ENCODE measurements at places on chromosomes 4 and X.

- no peak for DNase-seq
Measured at GRCh38 chr4:175776217-175776616, 35.8 kb downstream of the GPM6A start.

GRCh38 chr4:7027913-7028312 is 15.3 kb upstream of the TADA2B start:
- no peak for DNase-seq

GRCh38 chrX:20352504-20352903 is 85.8 kb upstream of the RPS6KA3 start:
- DNase-seq, result no peak

GRCh38 chr4:183403961-183404360 is 40.5 kb upstream of the CDKN2AIP start:
- DNase-seq, result no peak

- no peak for DNase-seq
Measured at GRCh38 chr4:175252642-175253041, 334.5 kb downstream of the ADAM29 start.

GRCh38 chr4:83054928-83055327 is 19.9 kb downstream of the COPS4 start:
- no peak for DNase-seq

GRCh38 chr4:3291969-3292570 is 751 bp upstream of the RGS12 start:
- DNase-seq, result no peak

DNA sequence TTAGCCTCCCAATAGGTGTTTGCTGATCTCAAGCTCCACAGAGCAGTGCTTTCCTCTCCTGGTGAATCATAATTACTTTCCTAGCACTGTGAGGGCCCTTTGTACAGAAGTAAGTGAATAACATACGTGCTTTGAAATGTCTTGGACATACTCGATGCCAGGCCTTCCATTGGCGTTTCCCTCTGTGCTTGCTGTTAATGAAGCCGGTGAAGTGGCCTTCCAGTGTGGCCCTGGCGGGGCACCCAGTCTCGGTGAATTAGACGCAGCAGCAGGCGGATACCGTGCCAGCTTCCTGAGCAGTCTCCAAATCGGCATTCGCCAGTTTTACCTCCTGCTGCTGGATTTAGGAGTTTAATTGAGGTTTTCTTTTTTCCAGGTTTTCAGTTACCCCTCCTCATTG is 132.3 kb downstream of the HMX1 start:
- DNase-seq, result no peak

GRCh38 chr4:23818097-23818885 is 71.6 kb downstream of the PPARGC1A start:
- DNase-seq, result no peak

- DNase-seq, result no peak
Measured at GRCh38 chr4:137700751-137701150, 168.5 kb upstream of the PCDH18 start.

DNA sequence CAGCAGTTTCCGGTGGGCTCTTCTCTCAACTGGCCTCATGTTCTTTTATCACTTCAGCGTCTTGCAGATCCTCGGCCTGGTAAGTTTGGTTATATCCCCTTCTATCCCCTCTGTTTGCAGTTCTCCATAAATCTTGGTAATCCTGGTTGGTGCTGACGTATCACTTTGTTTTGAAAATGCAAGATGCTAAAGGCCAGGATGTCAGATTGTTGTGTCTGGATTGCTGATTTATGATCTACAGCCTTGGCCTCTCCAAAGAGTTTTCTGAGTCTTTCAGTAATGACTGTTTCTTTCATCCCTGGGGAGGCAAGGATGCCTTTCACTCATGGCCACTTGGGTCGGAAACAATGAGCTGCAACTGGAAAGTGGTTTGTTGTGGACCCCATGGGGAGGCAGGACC is 146.4 kb downstream of the AMMECR1 start:
- DNase-seq, result no peak

DNA sequence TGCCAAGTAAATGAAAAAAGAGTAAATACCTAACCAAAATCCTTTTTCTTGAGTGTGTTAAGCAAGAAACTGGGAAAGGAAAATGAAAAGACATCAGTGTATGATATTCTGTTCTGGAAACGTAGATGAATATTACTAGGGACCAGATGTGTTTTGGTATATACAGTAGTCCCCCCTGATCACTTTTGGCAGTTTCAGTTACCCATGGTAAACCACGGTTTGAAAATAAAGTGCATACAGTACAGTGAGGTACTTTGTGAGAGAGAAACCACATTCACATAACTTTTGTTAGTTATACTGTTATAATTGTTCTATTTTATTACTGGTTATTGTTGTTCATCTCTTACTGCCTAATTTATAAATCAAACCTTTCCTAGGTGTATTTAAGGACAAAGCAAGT is 250.9 kb downstream of the TENM3 start:
- DNase-seq, result no peak

DNA sequence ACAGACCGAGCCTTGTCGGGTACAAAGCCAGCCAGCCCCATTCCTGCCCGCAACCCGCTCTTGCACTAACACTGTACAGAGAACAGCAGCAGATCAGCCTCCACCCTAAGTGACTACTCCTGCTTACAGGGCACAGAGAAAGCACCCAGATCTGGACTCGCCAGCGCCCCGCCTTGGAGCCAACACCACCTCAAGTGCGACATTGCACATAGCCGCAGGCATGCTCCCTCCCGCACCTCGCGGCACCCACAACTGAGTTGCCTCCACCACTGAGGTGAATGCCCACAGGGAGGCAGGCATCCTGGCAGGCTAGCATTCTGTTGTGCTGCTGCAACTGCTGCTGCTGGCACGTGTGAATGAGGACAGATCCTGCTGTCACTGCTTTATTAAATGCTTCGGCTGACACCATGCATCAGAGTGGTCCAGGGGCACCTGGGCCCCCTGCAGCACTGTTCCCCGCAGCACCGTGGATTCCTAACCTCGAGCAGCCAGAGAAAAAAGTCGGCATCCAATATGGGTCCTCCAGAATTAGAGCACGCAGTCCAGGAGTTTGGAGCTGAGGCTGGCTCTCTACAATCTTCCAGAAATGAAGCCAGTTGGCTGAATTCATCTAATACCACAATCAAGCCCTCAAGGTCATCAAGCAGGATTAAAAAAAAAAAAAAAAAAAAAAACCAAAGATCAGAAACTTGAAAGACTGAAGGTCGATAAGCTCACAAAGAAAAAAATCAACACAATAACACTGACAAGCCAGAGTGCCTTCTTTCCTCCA is 352.9 kb downstream of the GASK1B start:
- no peak for DNase-seq

- DNase-seq, result no peak
Measured at GRCh38 chr4:148055844-148056243, 324.0 kb downstream of the ARHGAP10 start.

DNA sequence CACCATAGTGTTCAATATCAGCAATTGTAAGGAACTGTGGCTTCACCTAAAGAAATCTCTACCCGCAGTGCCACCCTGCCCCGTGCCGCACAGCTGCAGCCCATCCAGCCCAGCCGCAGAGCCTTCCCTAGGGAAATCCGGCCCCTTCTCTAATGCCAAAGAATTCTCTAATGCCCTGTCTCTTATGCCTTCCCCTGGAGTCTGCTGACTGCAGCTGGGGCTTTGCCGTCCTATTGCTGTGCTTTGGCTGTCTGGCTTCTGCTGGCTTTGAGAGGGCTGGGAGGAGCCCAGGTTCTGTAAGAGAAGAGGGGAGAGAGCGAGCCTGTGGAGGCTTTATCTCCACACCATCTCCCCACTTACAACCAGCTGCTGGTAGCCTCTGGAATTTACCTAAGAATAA is 85.9 kb upstream of the HELT start:
- DNase-seq, result no peak

- no peak for DNase-seq
Measured at GRCh38 chr4:101458914-101459313, 111.6 kb upstream of the PPP3CA start.

GRCh38 chr4:81684352-81684751 is 212.6 kb upstream of the RASGEF1B start:
- no peak for DNase-seq

- DNase-seq, result no peak
Measured at GRCh38 chr4:15451181-15451865, 18.4 kb upstream of the CC2D2A start.

GRCh38 chr4:159435561-159436023 is 332.7 kb downstream of the RAPGEF2 start:
- DNase-seq, result no peak

- DNase-seq, result no peak
Measured at GRCh38 chr4:47442980-47443379, 20.5 kb downstream of the COMMD8 start.

GRCh38 chrX:120736989-120737388 is 107.1 kb upstream of the C1GALT1C1 start:
- DNase-seq, result no peak

DNA sequence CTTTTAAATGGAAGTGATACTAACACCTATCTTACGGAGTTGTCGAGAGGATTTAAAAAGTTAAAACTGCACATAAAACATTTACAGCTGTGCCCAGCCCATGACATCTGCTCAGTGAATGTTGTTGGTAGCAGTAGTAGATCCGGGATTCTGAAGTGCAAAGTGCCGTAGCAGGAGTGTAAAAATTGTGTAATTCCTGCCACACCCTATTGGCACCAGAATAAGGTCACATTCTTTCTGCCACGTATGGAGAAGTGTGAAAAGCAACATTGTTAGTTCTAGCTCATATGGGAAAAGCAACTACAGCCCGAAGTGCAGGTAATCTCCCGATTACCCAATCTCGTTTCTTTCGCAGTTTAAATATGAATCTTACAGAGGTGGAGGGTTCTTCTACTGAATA is 31.2 kb downstream of the PRIMPOL start:
- DNase-seq, result no peak

DNA sequence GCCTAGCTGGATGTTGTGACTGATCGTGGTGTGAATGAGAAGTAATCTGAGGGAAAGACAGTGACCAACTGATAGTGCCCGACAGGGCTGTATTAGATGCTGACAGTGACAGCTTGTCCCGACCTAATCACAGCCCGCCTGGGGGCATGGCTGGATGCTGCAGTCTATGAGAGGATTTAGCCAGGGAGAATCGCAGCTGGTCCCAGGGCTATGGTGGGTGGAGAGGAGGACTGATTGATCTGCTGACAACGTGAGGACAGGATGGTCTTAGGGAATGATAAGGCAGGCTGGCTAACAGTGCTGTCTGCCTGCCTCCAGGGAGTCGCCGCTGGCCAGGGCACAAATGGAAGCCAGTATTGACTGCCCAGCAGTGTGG is 621 bp upstream of the SUV39H1 start:
- DNase-seq, result no peak

GRCh38 chrX:13000301-13000811 is 25.4 kb downstream of the TMSB4X start:
- DNase-seq, result peak; percentile 24

Measured in activated naive CD4-positive, alpha-beta T cell treated with anti-CD3 and anti-CD28 coated beads, Interleukin-2, amount 50 U/mL, for 16 hours (primary cell).